Muscle of arm (tissue), 14 donors: ENCODE measurements at places on chromosomes 6 and 20. TPM values are rescaled to one million over a fixed set of nuclear protein-coding genes. Genes with fewer than 3 reads are reported as not detected.

The PHACTR3 gene
- 10.3 TPM for polyA plus RNA-seq

The WFDC12 gene
- polyA plus RNA-seq, result not detected

DNA sequence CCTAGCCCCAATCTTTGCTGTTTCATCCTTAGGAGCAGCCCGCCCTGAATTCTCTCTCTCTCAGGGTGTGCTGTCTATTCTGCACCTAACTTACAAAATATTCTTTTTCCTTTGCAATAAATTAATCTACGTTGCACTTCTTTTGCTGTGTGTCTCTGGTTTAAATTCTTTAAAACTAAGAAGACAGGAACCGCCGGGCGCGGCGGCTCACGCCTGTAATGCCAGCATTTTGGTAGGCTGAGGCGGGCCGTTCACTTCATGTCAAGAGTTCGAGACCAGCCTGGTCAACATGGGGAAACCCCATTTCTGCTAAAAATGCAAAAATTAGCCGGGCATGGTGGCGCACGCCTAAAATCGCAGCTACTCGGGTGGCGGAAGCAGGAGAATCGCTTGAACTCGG lies 148.5 kb upstream of the PRSS16 start:
- DNase-seq, result no peak

The KCNK5 gene
- polyA plus RNA-seq, result 0.75 TPM

DNA sequence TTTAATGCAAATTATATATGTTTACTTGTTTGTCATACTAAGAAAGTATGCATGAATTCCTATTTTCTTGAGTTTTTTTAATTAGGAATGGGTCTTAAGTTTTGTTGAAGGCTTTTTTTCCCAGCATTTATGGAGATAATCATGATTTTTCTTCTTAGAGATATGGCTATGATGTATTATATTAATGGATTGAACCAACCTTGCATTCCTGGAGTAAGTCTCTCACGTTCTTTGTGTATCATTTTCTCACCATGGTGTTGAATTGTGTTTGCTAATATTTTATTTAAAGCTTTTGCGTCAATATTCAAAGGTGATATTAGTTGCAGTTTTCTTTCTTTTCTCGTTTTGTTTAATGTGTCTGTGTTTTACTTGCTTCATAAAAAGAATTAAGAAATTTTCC lies 48.4 kb upstream of the SLC35D3 start:
- peak; percentile 4 for DNase-seq

DNA sequence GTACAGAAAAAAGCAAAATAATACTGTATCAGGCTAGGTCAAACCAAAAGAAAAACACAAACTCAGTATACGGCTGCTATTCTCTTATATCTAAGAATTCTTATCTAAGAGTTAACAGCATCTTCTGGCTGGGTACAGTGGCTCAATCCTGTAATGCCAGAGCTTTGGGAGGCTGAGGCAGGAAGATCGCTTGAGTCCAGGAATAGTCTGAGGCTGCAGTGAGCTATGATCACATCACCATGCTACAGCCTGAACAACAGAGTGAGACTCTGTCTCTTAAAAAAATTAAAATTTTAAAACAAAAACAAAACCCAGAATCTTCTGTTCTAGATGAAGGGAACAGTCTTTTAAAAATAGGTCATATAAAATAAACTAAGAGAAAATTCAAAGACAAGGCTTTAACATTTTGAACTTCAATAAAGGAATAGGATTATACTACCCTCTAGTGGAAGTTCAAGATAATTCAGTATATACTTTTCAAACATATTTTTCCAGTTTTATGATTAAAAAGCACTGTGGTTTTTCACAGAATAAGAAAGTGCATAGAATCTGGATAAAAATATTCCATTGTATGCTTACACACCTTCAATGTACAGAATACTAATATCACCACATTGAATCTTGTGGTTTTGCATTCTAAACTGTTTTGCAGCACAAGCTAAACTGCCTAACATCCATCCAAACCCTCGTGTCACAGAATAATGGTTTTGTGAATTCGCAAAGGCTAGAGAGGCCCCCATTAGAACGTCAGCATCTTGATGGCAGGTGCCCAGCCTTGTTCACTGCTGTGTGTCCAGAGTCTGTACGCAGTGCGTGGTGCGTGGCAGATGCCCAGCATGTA lies 39.3 kb downstream of the DTNBP1 start:
- no peak for DNase-seq

GRCh38 chr20:33086052-33086722 lies 6.7 kb downstream of the BPIFB4 start:
- no peak for DNase-seq

The SNX3 gene
- 451 TPM for polyA plus RNA-seq
